Erythroblast (primary cell): ENCODE measurements at places on chromosomes 7 and 10.

- no peak for DNase-seq
Measured at GRCh38 chr7:57327081-57327480, 122.9 kb upstream of the ZNF716 start.

- no peak for DNase-seq
Measured at GRCh38 chr10:48243487-48243886, 31.0 kb downstream of the FRMPD2 start.

DNA sequence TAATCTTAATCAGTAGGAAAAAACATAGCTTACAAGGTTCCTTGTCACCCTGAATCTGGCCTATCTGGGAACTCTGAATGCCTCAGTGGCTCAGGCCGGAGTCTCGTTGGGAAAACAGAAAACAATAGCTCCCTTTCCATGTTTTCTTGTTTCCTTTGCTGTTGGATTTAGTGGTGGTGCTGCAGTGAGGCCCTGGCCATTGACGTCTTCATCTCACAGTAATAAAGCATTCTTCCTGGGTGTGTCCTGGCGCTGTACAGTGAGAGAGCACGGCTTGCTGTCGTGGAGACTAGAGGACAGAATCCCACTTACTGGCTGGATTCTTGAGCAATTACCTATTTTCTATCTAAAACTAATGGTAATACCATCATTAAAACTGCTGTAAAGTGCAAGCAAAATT lies 1.3 kb upstream of the SPOCK2 start:
- DNase-seq: no peak

GRCh38 chr7:31692451-31692850 lies 5.4 kb downstream of the PPP1R17 start:
- no peak for DNase-seq

GRCh38 chr7:33054261-33054964 lies 8.2 kb downstream of the NT5C3A start:
- no peak for DNase-seq

DNA sequence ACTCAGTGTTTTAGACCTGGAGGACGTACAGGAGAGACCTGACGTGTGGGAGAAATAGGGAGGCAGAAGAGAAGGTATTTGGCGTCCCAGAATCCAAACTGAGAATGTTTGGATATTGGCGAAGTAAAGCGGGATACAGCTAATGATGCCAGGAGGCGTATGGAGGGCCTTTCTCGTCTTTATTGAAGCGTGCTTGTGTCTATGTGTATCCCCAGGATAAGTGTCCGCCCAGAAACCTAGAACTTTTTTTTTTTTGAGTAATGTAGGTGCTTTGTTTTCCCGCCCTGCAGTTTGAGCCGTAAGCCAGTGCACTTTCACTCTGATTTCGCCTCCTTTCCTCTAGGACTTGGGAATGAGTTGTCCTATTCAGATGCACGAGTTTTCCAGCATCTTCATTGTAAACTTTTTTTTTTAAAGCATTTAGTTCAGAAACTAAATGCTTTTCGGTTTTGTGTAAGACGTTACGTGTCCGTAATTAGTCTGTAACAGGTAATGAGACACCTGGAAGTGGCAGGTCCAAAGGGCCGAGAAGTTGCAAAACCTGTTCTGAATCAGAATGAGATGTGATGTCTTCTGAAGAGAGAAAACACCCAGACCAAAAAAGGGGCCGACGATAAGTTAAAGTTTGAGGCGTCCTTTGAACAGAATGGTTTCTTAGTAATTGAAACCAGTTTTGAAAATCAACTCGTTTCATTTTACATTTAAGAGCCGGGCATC lies 746 bp downstream of the ARL5B start:
- peak; percentile 71 for DNase-seq

- peak; percentile 56 for DNase-seq
Measured at GRCh38 chr10:102927311-102928010, 9.4 kb downstream of the CNNM2 start.

DNA sequence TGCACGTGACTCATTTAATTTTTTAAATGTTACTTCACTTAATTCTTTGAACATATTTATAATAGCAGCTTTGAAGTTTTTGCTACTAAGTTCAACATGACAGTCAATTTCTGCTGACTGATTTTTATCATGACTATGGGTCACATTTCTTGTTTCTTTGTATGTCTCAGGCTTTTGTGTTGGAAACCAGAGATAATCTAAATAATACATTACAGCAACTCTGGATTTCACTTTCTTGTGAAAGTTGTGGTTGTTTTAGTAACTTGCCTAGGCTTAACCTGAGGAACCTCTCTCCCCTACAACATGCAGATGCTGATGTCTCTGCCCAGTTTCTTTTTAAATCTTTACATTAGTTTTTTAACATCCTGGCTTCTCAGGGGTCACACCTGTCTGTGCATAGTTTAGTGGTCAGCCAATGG lies 180.8 kb downstream of the CCDC71L start:
- no peak for DNase-seq

- no peak for DNase-seq
Measured at GRCh38 chr7:69211739-69212138, 386.5 kb upstream of the AUTS2 start.

DNA sequence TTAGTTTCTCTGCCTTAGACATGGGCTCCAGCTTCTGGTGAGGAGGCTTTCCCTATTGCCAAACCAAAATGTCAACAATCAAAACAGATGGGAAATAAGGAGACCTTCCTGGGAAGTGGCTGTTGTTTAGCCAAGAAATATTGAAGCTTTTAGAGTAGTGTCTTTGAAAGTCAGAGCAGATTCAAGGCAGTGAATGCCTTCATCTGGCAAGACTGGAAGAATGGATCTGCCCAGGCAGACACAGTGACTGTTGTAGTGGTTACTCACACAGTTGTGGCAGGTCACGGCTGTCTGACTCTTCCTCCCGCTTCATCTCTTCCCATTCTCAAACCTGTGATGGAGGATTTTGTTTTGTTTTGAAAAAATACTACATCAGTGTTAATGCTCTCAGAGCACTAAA lies 154.1 kb upstream of the ADO start:
- DNase-seq: no peak

DNA sequence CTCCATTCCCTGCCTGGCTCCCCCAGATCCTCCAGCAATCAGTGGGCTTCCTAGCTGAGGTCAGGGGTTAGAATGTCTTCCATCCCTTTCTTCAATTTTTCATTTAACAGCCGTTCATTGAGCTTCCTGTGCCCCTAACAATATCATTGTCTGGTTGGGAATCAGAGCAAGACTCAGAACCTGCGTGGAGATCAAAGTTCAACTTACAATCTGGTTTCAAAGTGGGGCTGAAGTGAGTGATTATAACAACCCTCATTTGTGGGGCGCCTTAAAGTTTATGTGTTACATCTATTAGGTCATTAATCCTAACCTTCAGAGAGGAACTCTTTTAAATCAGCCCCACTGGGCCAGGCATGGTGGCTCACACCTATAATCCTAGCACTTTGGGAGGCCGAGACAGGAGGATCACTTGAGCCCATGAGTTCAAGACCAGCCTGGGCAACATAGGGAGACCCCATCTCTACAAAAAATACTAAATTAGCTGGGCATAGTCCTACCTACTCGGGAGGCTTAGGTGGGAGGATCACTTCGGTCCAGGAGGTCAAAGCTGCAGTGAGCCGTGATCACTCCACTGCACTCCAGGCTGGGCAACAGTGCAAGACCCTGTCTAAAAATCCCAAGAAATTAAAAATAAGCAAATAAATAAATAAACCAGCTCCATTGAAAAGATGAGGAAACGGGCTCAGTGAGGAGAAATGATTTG lies 45.4 kb upstream of the SLF2 start:
- no peak for DNase-seq

DNA sequence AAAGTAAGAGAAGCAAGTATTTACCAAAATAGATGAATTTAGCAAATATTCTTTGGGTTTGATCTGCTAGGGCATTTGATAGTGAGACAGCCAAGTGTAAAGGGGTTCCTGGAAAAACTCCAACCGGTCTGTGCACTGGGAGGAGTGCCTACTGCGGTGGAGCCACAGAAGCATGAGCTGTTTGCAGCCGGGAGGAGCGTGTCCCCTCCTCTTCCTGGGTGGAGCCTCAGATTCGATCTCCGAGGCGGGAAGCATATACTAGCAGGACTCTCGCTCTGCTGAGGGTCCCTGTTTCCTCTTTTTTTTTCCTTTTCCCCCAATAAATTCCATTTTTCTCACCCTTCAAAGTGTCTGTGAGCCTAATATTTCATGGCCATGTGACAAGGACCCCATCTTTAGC lies 45.1 kb upstream of the MET start:
- no peak for DNase-seq

- DNase-seq: no peak
Measured at GRCh38 chr10:38979535-38979934, 885.4 kb downstream of the ZNF37A start.

GRCh38 chr7:45039106-45039505 lies 39.1 kb downstream of the CCM2 start:
- no peak for DNase-seq

DNA sequence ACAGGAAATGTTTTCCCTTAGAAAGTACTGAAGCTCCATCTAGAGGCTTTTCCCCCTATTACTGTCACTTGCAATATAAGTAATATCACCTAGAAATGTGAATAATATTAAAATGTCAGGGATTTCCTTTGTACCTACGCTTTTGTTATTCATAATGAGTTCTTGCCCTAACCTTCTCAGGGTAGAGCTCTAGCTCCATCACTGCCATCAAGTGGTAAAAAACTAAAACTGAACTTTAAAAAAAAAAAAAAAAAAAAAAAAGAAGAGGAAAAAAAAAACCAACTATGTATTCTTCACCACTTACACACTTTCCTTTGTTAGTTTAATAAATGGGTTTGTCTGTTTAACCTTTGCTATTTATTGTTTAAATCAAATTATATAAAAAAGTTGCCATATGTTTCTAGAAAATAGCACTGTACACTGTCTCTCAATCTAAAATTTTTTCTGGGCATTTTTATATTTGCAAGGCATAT lies 49.9 kb downstream of the DNAJC1 start:
- DNase-seq: peak; percentile 34

DNA sequence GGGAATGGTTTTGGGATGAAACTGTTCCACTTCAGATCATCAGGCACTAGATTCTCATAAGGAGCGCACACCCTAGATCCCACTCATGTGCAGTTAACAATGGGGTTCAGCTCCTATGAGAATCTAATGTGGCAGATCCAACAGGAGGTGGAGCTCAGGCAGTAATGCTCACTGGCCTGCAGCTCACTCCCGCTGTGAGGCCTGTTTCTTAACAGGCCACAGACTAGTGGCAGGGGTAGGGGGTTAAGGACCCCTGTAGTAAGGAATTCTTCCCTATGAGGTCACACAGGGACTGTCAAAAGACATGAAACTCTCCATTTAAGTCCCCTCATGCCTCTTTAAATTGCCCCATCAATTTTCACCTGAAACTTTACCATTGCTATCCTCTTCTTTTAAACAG lies 8.0 kb downstream of the HGF start:
- no peak for DNase-seq

- DNase-seq: no peak
Measured at GRCh38 chr10:68526634-68527307, 552 bp downstream of the SLC25A16 start.

GRCh38 chr10:60043561-60044241 lies 137.3 kb upstream of the CCDC6 start:
- DNase-seq: no peak

- no peak for DNase-seq
Measured at GRCh38 chr7:134533288-134533771, 6.0 kb downstream of the AKR1B10 start.

DNA sequence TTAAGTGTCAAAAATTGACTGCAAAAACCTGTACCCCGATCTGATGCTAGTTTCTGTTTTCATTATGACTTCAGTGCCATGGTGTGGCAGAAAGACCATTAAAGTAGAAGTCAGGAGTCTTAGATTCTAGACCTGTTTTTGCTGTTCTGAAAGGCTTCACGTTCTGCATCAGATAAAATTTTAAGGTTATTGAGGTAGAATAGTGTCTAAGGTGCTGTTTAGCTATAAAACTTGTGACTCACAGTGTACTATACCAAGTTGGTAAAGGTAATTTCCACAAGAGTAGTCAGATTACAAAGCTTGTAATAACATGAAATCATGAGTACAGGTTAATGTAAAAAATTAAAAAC lies 38.6 kb downstream of the ZNRF2 start:
- DNase-seq: no peak

DNA sequence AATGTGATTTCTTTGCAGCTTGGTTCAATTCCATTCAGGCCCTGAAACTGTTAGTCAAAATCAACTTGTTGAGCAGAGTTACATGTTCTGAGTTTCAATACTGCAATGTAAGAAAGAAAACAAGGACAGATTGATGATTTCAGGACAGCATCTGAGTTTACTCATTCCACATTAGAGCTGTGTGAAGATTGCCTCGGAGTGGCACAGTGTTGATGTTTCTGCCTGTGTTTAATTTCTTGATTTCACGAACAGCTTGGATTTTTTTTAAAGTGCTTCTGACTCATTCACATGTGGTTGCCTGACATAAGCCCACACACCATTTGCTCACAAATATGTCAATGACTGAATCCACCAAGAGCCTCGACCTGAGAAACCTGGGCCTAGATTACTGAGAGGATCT lies 101.2 kb upstream of the PARD3 start:
- DNase-seq: no peak

DNA sequence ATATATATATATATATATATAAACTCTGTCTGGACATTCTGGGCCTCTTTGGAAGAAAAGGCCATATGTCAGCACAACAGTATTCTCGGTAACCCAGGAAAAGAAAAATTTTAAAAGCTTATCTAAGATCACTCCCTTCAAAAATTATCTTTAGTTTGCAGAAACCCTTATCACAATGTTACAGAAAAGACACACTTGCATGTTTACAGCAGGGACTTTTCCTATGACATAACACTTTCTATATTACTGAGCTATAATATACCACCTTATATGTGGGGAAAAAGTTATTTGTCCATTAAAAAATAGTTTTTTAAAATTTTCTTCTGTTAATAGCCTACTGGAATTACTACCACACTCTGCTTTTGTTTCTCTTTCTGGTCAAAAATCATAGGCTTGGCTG lies 25.4 kb downstream of the ANKRD61 start:
- peak; percentile 91 for DNase-seq

DNA sequence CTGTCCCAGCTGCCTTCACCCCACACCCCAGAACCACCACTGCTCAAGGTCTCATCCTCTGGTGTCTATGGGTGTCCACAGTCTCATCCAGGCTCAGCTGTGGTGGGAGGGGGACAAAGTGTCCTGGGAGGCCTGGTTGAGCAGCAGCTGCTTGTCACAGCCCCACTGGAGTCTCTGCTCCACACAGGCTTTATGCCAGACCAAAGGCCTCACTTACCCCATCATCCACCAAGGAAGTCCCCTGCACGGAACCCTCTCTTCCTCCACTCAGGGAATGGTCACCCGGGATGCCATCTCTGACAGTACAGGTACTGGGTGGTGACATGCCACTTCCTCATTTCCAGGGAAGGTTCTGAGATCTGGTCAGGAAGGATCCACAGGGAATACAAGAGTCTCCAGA lies 925.4 kb upstream of the ZNF722 start:
- no peak for DNase-seq
